K562 (cell line): ENCODE measurements at places on chromosomes 11 and 22.

- DNase-seq: peak; percentile 35
Observed at GRCh38 chr22:46763051-46763705, 728 bp downstream of the TBC1D22A start.

GRCh38 chr11:78323363-78323762, 94.3 kb downstream of the GAB2 start:
- no peak for DNase-seq

GRCh38 chr22:37634417-37634924, 5.0 kb upstream of the SH3BP1 start:
- DNase-seq: peak; percentile 33

DNA sequence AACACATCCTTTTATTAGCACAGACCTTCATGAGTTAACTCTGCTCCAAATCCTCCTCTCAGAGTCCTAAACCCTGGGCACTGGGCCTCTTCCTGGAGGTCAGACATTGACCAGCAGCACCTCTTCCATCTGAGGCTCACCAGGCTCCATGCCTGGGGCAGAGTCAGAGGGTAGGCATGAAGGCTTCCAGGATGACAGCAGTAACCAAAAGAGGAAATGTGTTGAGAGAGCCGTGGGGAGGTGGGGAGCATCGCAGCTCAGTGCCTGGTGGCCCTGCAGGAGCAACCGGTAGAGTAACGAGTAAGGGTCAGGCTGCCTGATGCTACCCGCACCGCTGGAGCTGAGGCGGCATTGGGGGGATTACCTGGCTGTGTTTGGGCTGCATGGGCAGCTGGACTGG, 9.4 kb upstream of the NAV2 start:
- DNase-seq: no peak

DNA sequence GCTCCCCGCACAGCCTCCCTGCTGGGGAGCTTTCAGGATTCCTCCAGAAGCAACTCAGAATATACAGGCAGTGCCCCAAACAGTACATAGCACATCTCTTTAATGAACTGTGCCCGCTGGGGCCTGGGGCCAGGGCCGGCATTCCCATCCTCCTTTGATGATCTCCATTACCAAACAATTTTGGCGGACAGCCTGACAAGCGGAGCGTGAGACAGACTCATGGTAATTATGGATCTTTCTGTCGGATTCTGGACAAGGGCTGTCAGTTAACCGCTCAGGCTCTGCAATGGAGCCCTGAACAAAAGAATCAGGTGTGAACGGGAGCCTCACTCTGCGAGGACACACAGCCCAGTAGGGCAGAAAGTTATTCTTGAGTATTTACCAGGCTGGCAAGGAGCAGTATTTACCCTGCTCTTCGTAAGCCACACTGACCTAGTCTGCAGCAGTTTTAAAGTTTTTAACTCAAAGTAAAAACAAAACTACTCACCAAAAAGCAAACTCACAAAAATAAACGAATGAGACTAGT, 174.0 kb downstream of the TBC1D22A start:
- no peak for DNase-seq

DNA sequence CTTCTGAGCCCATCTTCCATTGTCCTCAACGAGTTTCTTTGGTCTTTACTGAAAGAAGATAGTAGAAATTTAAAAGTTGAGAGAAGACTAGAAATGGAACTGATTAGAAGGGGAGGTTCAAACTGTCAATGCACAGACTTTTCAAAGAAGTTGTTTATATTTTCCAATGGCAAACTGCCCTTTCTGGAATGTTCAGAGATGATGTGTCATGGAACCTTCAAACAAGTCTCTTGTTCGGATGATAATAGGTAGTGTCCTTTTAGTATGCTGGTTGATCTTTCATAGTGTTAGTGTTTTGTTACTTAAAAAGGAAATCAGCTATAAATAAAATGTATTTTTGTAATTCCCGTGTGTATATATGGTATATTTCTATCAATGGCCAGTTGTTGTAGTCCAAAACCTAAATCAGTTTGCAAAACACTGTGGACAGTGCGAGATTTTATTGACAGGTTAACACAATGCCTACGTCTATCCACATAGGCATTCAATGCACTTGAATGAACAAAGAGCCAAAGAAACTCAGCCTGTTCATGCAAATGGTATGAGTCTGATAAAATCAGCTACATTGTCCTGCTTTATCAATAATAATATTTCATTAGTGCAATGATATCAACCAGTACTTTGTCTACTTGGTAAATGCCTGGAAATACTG, 30.9 kb downstream of the C11orf91 start:
- no peak for DNase-seq

- DNase-seq: no peak
Observed at GRCh38 chr11:28836285-28837081, 728.3 kb downstream of the METTL15 start.

- DNase-seq: no peak
Observed at GRCh38 chr11:75588051-75588481, 26.0 kb downstream of the SERPINH1 start.

DNA sequence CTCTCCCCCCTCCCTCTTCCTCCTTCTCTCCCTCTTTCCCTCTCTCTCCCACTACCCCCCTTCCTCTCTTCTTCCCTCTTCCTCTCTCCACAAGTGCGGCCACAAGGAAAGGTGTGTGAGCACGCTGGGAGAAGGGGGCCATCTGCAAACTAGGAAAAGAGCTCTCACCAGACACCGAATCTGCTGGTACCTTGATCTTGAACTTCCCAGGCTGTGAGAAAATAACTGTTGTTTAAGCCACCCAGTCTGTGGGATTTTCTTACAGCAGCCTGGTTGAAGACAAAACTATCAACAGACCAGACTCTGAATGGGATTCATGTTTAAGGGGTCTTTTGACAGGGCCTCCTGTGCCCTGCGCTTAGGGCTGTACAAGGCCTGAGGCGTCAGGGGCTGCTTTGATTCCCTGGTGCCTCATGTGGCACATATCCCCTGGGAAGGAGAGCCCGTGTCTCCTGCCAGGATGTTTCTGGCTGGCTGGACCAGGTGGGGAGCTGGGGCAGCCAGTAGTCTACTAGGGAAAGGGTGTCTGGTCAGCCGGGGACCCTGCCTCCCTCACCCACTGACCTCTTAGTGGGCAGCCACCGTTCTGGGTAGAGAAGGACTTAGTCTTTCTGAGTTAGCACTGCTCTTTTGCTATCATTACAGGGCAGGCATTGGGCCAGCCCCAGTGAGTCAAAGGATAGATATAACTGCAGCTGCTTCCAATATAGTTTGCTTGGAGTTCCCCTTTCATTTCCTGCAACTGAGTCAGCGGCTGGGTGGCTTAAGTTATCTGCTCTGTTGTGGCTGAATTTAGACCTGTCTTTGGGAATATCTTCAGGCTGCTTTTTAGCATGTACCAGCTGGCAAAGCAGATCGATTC, 6.2 kb downstream of the PANX1 start:
- DNase-seq: no peak

DNA sequence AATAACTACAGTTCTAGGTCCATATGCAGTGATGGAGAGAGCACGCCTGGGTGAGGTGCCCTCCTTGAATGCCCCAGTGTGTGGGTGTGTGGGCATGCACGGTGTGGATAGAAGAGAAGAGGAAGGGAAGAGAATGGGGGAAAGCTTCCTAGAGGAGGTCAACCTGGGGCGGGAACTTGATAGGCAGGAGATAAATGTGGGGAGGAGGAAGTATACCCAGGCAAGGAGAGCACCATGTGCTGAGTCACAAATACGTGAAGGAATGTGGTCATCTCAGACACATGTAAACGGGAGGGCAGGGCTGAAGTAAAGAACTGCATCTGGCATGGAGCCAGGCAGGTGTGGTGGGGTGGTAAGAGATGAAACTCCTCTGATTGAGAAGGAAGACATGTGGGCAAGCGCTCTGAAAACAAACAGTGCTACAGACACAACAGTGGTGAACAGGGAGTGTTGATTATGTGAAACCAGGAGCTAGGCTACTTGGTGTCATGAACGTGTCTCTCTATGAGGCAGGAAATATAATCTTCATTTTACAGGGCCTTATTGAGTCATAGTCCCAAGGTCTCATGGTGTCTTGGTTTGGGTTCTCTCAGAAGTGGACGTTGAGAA, 61.5 kb upstream of the EED start:
- DNase-seq: peak; percentile 76

DNA sequence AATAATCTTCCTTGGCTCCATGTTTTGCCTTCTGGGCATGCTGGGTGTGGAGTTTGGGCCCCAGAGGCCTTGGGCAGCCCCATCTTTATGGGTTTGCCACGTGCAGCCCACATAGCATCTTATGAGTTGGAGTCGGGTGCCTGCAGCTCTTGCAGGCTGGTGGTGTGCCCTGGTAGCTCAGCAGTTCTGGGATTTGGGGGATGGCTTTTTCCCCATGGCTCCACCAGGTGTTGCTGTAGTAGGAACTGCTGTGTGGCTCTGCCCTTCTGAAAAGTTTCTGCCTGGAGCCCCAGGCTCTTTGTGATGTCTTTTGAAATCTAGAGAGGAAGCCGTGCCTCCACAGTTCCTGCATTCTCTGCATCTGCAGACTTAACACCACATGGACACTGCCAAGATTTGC, 16.8 kb downstream of the EED start:
- DNase-seq: no peak

- no peak for DNase-seq
Observed at GRCh38 chr22:38135133-38135706, 24.7 kb upstream of the BAIAP2L2 start.

- no peak for DNase-seq
Observed at GRCh38 chr22:19819911-19820879, 34.5 kb downstream of the GNB1L start.

DNA sequence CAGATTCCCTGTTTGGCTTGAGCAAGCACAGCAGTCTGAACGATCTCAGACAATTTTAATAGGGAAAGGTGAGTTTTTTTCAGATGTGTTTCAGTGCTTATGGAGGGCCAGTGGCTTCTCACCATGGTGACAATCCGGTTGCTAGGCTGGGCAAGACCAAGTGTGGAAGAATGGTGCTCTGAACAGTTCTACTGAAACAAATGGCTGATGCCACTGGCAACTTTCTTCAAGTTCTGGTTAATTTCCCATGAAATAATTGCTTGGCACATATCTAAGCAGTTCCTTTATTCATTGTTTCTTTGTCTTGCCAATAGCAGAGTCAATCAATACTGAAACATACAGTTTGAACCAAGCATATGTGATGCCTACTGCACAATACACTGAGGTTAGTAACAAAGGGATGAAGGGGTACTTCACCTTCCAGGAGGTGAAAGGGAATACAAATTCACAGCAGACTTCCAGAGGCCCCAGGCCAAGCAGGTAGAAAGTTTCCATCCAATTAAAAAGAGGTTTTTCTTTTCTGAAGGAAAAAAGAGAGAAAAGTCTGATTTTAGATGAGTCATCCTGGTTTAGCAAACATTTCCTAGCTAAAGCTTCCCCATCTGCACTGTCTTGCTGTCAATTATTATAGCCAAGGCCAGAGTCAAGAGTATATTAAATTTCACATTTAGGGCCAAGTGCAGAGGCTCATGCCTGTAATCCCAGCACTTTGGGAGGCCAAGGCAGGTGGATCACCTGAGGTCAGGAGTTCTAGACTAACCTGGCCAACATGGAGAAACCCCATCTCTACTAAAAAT, 21.2 kb upstream of the NDUFC2 start:
- DNase-seq: no peak

DNA sequence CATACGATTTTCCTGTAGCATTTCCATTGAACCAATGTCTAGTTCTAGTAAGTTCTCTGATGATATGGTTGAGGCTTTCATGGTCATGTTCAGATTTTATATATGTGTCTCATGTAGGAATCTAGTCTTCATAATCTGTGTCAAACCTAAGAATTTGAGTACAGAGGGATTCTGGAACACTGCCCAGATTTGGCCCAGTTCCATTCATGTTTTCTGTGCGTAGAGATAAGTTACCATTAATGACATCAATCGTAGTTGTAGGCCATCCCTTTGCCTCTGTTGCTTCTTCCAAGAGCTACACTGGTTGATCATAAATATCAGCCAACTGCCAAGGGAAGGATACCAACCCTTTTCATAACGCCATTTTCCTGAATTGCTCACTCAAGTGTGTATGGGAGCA, 23.3 kb downstream of the ST3GAL4 start:
- no peak for DNase-seq

DNA sequence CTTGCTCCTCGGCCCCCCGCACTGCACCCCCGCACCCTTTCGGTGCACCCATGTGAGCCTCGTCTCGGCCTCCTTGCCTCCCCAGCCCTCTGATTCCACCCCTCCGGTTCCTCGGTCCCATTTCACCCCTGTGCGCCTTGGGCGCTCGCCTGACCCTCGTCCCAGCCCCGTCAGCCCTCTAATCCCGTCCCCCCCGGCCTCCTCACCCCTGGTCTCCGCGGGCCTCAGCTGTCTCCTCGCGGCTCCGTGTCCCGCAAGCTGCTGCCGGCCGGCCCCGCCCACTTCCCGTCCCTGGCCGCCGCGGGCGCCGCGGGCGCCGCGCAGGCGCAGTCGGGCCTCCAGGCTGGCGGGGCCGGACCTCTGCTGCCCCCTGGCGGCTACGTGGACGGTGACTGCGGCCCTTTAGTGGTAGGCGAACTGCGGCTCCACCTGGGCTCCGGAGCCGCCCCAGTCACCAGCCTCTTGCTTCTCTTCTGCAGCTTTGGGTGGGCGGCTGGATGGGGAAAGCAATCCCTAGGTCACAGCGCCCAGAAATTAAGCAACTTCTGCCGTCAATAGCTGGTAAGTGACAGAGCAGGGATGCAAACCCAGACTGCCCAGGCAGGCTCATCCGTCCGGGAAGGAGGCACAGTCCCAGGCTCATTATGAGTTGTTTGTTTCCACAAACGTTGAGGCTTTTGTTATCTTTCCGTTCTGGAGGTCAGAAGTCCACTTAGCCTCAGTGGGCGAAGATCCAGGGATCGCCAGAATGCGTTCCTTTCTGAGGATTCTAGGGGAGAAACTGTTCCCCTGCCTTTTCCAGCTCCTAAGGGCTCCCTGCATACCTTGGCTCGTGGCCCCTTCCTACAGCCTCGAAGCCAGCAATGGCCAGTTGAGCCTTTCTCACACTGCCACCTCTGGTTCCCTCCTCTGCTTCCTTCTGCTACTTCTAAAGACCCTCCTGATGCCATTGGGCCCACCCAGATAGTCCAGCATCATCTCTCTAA, at the start of gene PPM1F:
PPM1F (minus strand) TSS at position 263 of the 986 bp plus-strand sequence. CDS start 6,800 bp downstream, outside the sequence.
- peak; percentile 100 for DNase-seq

GRCh38 chr11:66322732-66323427, 6.0 kb upstream of the CD248 start:
- DNase-seq: no peak

DNA sequence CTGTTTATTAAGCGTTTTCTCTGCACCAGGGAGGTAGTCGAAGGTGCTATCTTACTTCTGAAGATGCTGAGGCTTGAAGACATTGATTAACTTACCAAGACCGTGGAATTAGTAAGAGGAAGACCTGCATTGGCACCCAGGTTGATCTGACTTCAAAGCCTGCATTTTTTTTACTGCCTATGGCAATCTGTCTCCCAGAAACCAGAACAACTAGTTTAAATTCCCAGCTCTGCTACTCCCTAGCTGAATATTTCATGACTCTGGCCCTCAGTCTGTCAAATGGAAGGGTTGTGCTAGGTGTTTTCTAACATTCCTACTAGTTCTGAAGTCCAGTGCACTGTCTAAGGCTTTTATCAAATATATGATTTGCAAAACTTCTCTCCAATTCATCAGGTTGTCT, 52.0 kb upstream of the GRAMD1B start:
- no peak for DNase-seq

GRCh38 chr11:114163830-114164401, 104.4 kb downstream of the ZBTB16 start:
- no peak for DNase-seq

- DNase-seq: no peak
Observed at GRCh38 chr11:3095712-3096361, 38.6 kb upstream of the CARS1 start.
